ENCODE measurements at places on chromosomes 16 and 17. TPM values are rescaled to one million over a fixed set of nuclear protein-coding genes. Genes with fewer than 3 reads are reported as not detected.

GRCh38 chr17:72175263-72175662 is 54.4 kb downstream of the SOX9 start:
- DNase-seq, result no peak

DNA sequence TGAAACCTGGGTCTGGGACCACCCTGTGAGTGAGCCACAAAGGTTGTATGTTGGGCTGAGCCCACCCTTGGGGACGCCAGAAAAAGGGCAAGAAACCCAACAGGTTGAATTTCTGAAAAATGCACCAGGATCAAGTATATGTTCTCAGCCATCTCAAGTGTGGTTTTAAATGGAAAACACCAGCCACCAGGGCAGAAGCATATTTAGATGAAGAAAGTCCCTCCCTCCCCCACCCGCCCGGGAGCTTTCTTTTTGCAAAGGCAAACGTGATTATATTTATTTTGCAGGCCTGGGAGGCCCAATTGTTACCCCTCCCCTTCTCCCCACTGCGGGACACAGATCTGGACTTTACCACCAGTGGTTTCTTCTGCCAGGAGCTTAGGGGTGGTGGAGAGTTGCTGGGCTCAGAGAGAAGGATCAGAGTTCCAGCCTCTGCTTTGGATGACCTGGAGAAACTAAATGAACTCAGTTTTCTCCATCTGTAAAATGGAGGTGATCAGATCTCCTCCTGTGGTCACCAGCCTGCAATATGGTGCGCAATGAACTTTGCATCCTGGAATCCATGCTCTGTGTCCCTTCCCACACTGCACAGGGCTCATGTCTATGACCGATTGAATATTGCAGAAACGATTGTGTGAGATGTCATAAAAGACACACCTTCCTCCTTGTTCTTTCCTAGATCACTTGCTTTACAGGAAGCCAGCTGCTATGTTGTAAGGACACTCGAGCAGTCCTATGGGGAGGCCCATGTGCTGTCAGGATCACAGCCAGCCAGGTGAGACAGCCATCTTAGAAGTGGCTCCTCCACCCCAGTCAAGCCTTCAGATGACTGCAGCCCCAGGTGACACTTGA is 21.0 kb upstream of the NGFR start:
- DNase-seq, result no peak

DNA sequence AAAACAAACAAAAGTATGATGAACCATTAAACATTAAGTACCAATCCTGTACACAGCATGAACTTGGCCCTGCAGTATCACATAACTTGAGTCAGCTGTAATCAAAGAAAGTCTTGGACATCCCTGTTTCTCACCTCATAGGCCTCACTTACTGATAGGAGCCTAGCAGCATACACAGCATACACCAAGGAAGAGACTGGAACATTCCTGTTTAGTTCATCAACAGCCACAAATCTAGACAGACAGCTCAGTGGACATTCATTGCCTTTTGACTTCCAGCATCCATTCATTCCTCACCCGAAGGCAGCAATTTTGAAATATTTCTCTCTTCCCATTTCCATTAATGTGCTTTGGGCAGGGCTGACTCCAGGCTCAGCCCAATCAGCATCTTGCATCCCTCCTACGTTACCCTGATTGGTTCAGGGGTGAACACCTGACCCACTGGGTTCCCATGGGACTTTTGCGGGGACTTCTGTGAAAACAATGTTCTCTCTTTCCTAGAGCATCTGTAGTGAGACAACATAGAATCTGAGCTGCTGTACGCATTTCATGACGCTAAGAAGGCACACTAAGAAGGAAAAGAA is 336.7 kb upstream of the ZFHX3 start:
- DNase-seq, result no peak

DNA sequence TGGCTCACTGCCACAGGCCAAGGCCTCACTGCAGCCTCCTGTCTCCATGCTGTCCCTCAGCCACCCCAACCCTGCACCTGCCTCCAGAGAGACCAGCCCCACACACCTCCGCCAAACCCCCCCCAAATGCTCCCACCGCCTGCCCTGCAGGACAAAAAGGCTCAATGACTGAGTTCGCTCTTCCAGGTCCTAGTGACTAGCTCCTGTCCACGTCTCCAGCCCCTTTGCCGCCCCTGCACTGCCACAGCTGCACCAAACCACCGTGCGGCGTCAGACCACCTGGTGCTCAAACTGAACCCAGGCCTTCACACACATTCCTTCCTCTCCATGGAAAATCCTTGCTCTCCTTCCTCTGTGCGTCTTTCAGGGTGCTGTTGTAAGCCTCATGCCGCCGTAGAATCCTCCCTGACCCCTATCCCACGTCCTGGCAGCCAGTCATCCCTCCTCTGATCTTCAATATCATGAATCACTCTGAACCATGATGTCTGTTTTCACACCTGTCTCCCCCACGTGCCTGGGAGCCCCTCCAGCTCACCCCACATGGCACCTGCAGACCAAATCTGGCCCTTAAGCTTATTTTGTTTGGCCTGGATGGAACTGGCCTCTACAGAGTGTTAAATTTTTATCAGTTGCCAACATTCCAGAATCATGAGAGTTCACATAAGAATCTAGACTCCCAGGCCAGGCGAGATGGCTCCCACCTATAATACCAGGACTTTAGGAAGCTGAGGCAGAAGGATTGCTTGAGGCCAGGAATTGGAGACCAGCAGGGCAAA is 4.3 kb upstream of the GSG1L start:
- no peak for DNase-seq

- DNase-seq, result peak; percentile 60
Measured at GRCh38 chr16:85275533-85276249, 163.4 kb upstream of the CIBAR2 start.

- DNase-seq, result no peak
Measured at GRCh38 chr16:88774544-88775393, 10.3 kb downstream of the PIEZO1 start.

DNA sequence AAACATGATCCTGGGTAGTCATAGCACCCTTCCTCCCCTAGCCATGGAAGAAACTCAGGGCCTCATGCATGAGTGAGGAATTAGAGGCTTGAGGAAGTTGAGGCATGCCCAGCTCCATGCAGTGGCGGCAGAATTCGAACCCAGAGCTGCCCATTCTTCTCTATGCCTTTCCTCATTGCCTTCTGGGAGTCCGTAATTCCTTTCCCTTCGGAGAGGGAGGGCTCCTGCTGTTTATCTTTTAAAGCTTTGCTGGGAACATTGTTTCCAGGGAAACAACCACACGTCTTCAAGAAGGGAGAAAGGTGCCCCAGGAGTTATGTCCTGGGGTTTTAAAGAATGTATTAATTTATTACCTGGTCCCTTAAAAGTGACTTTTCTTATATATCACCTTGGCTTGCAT is 8.5 kb downstream of the CRISPLD2 start:
- no peak for DNase-seq

DNA sequence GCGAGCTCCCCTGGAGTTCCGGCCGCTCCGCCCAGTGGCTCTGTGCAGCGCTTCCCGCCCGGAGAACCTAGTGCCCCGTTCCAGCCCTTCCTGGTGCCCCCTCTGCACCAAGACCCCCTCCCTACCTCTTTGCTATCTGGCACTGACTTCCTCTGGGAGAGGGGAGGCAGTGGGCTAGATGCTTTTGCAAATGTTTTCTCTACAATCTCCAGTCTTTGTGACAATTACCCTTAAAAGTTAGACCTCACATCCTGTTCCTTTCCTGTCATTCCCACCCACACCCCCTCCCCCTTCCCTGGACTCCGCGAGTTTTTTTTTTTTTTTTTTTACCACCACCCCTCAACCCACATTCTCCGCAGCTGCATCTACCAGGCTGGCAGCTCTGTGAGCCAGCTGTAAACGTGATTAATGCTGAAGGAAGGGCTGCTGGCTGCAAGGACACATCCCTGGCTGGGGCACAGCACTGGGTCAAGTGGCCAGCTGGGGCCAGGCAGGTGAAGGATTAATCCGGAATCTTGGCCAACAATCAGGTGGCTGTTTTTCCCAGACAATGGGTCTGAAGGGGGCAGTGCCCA is 101.5 kb downstream of the MGAT5B start:
- no peak for DNase-seq

DNA sequence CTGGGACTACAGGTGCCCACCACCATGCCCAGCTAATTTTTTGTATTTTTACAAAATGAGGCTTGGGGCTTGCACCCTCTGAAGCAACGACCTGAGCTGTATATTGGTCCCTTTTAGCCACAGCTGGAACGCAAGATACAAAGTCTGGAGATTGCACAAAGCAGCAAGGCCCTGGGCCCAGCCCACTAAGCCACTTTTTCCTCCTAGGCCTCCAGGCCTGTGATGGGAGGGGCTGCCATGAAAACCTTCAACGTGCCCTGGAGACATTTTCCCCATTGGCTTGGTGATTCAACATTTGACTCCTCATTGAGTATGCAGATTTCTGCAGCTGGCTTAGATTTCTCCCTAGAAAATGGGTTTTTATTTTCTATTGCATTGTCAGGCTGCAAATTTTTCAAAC is 69.2 kb downstream of the CYB561 start:
- DNase-seq, result no peak

GRCh38 chr17:76365256-76365903 is 11.7 kb upstream of the PRPSAP1 start:
- no peak for DNase-seq

- no peak for DNase-seq
Measured at GRCh38 chr16:87860553-87861299, 8.6 kb downstream of the SLC7A5 start.

DNA sequence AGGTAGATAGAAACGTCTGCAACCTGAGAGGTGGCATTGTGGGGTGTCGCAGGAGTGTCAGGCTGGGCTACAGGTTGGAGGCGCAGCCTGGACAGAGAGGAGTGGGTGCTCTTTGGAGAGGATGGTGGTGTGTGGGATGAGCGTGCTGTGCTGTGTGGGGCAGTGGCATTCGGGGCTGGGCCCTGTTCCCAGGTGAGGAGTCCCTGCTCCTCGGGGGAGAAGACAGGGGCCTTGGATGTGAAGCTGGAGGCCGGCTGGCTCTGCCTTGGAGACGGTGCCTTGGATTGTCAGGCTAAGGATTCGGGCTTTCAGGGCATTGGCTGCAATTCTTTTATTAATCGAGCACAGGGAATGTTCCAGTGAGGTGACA is 69.3 kb downstream of the BANP start:
- no peak for DNase-seq

The RNF222 gene
- total RNA-seq, result not detected

The TOM1L2 gene
- 30.3 TPM for total RNA-seq

The PRSS36 gene
- 7.6 TPM for total RNA-seq

All from omental fat pad (tissue), 4 donors.